ENCODE measurements at places on chromosomes 5 and 9.

- peak; percentile 8 for DNase-seq
These were observed 1992.3 kb downstream of the MAT2B start for GRCh38 chr5:165497707-165498106.

DNA sequence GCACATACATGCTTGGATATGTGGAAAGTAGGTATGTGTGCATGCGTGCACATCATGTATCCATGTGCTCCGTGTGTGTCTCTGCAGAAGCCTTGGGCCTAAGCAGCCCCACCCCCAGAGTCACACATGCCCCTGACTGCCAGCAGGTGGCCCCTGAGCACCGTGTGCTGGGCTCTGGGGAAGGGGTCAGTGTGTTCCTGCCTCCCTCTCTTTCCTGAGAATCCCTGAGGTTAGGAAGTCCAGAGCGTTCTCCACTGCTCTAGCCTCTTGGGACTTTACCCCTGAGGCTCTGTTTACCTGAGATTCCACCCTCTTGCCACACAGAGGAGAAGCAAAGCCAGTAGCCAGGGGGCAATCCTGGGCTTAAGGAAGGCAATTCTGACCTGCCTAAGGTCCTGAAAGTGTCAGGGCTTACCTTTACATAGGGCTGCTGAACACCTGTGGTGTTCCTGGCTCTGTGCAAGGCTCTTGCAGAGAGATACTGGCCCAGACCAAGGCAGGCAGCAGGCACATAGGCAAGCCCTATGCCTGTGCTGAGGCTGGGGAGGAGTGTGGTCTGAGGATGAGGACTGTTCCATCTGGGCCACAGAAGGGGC, 207.3 kb downstream of the TMEM38B start:
- DNase-seq = peak; percentile 81

GRCh38 chr5:87137283-87137682, 130.4 kb upstream of the RASA1 start:
- DNase-seq = no peak

GRCh38 chr9:92611621-92612285, 58.2 kb downstream of the IPPK start:
- DNase-seq = no peak

Measured in HuH-7 (cell line).